ENCODE measurements at places on chromosomes 1 and 21.

DNA sequence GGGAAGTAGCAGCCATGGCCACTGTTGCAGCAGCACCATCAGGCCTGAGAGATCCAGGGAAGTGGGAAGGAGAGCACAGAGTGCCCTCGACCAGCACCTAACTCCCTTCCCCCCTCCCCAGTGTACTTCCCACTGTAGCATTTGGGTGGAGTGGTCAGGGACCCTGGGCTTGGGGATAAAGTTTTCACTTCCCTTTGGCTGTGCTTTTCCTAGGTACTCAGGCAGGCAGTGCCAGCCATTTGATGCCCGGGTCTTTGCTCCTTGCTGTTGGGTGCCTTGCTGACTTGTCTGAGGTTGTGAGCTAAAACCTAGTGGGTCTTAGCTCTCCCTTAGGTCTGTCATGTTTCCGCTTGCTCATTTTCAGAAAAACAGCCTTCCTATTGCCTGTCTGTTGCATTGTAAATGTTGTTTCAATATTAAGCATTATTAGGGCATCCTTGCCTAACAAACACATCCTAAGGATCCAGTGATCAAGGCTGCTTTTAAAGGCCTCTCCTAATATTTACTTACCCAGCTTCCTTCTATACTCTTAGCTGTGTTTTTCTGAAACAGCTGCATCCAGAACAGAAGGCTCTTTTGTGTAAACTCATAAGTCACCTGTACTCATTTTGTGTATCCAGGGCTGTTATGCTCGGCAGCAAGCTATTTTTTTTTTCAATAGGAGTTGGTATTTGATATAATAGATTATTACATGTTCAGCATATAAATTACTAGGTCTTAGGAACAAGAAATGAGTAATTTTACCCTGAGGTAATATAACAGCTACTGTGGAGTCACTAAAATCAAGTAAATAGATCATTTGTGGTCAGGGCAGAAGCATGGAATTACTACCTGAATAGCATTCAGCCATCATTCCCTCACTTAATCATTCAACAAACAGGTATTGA is 418.6 kb upstream of the PROX1 start:
- no peak overlapping the region for H3K27ac ChIP-seq
- no peaks in the 10 kb centered on the region for H3K4me1 ChIP-seq
- DNase-seq, result no peak
- H3K4me3 ChIP-seq, result no peak overlapping the region
- no peaks in the 10 kb centered on the region for H3K27me3 ChIP-seq
- H3K36me3 ChIP-seq, result no peaks in the 10 kb centered on the region

DNA sequence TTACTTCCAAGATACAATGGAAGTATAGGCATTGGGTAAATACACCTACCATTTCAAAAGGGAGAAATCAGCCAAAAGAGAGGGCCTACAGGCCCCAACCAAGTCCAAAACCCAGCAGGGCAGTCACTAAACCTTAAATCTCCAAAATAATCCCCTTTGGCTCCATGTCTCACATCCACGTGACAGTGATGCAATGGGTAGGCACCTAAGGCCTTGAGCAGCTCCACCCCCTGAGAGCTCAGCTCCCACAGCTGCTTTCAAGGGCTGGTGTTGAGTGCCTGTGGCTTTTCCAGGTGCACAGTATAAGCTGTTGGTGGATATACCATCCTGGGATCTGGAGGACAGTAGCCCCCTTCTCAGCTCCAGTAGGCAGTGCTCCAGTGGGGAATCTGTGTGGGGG is 72.5 kb downstream of the UROD start:
- no peaks in the 10 kb centered on the region for H3K27me3 ChIP-seq
- no peaks in the 10 kb centered on the region for H3K4me1 ChIP-seq
- no peaks in the 10 kb centered on the region for H3K36me3 ChIP-seq

DNA sequence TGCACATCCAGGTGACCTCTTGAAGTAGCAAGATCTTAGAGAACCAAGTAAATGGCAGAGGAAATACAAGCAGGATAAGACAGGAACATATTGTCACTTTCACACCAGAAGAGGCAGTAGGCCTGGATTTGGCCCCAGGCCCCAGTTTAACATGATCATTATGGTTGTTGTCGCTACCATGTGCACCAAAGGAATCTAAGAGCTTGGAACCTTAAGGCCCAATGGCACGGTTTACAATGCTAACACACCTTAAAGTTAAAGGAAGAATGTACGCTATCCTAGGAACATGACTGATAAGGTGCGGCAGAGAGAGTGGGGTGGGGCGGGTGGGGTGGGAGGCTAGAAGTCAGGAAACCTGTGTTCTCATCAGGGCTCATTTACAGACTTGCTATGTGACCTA is 147.5 kb downstream of the ROR1 start:
- no peaks in the 10 kb centered on the region for H3K27me3 ChIP-seq
- H3K4me1 ChIP-seq, result no peaks in the 10 kb centered on the region
- no peak overlapping the region for H3K4me3 ChIP-seq
- no peak for DNase-seq
- no peak overlapping the region for H3K27ac ChIP-seq
- no peaks in the 10 kb centered on the region for H3K36me3 ChIP-seq

- no peak overlapping the region for H3K4me3 ChIP-seq
- H3K4me1 ChIP-seq, result no peaks in the 10 kb centered on the region
- no peak for DNase-seq
- H3K27ac ChIP-seq, result no peak overlapping the region
- H3K36me3 ChIP-seq, result no peaks in the 10 kb centered on the region
Measured at GRCh38 chr1:48023488-48023887, 26.3 kb upstream of the TRABD2B start.

Data from CD8-positive, alpha-beta memory T cell (primary cell).